ENCODE measurements at places on chromosomes 1 and 21.

GRCh38 chr21:33775100-33775828, 133.0 kb downstream of the ITSN1 start:
- no peak for DNase-seq

DNA sequence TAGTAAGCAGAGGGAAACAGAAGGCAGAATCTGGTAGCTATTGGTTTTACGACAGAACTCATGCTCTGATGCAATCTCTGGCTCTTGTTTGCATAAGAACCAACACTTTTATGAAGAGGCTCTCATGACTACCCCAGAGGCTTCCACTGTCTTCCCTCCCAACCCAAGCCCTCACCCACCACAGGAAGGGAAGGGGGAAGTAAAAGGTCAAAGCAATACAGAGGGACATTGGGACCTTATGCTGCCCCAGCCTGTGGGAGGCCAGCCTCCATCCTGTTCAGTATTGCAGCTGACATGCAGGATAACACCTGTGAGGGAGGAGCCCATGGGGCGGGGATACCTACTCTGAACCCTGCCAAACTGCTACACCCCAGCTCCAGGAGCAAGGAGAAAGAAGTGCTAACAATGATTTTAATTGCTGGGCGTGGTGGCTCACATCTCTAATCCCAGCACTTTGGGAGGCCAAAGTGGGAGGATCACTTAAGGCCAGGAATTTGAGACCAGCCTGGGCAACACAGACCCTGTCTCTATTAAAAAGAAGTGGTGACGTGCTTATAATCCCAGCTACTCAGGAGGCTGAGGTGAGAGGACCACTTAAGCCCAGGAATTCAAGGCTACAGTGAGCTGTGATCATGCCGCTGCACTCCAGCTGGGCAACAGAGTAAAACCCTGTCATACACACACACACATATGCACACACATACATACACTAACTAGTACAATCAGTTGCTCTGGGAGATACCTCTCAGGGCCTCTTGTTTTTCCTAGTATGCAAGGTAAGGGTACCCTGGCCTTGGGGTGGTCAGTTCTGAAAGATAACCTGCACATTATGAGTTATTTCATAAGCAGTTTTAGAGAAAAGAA, 9.5 kb downstream of the MR1 start:
- DNase-seq = no peak

- DNase-seq = no peak
Observed at GRCh38 chr1:117537291-117537920, 68.4 kb upstream of the TENT5C start.

- DNase-seq = no peak
Observed at GRCh38 chr1:151535326-151536271, 4.5 kb upstream of the TUFT1 start.

GRCh38 chr1:153567621-153568366, 2.1 kb upstream of the S100A2 start:
- no peak for DNase-seq

- DNase-seq = no peak
Observed at GRCh38 chr1:30818568-30819243, 61.1 kb upstream of the LAPTM5 start.

DNA sequence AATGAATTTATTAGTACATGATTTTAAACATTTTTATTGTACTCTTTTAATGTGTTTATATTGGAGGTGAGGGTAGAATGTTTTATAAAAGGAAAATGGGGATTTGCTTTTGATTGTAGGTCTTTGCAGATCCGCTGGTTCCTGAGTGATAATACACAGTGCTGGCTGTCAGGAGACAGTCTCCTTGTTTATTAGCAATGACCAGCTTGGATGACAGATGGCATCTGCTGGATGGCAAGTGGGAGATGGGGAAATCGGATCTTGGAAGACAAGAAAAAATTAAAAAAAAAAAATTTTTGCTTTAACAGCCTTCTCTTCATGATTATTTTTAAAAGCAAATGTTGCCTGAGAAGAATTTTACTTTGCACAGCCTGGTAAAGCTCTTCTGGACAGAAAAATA, 4.4 kb upstream of the PHTF1 start:
- no peak for DNase-seq

- no peak for DNase-seq
Observed at GRCh38 chr1:225595974-225596551, 56.9 kb downstream of the ENAH start.

- DNase-seq = no peak
Observed at GRCh38 chr1:114700036-114700600, 4.8 kb upstream of the AMPD1 start.

Data from skeletal muscle cell (primary cell).